Epithelial cell of proximal tubule (primary cell): ENCODE measurements at places on chromosomes 5 and 9.

- DNase-seq, result no peak
Observed at GRCh38 chr5:109910874-109911273, 221.1 kb downstream of the MAN2A1 start.

DNA sequence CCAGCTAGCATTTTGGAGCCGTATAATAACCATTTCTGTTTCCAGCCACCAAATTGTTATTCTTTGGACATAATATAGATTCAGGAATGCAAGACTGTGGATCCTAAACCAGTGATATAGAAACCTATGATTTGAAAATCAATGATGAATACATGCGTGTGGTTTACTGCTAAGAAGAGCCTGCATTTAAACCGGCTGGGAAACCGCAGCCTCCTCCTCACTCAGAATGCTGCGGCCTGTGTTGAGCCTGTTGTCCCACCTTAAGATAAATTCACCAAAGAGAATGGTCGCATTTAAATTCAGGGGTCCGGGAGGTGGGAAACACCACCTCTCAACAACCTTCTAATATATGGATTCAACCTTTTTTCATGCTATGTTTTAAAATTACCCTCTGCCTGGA is 148.0 kb downstream of the MEF2C start:
- no peak for DNase-seq

DNA sequence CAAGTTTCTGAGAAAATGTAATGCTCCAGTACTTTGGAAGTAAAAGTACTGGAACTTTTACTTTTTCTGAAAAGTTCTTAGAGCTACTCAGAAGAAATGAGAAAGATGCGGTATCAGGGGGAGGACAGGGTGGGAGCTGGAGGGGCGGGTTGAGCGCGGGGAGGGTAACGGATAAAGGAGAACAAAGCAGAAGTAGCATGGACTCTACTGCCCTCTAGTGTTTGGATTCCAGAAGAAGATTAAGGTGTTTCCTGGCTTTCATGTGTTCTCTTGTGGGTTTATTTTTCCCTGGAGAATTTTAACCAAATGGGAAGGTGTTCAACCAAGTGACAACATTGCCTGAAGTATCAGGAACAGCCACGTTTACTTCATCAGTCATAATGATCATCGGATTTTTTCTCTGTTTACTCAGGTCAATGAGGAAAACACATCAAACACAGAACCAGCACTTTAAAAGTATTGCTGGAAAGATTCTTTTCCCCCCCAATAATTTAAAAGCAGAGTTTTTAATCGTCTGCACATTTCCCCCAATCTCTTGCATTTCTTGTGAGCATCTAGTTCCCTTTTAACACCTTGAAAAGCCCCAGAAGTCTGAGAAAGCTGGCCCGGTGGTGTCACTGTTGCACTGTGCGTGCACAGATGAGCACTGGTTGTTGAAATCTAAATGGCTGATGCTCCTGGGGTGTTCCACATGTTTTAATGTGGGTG is 190.6 kb downstream of the MPDZ start:
- peak; percentile 12 for DNase-seq

DNA sequence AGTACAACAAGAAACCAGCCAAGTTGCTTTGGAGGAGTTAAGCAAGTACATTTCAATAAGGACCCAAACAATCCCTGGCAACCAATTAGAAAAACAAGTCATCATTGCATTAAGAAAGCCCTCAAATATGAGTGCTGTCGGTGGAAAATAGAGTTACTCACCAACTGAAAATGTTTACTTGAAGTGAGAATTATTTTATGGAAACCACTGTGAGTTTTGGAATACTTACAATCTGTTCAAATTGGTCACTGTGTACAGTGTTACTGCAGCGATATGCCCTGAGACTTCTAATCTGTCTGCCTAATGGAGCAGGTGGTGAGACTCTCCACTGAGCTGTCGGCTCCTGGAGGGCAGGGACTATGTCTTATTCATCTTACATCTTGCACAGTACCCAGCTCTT is 1073.2 kb upstream of the DMAC1 start:
- no peak for DNase-seq

DNA sequence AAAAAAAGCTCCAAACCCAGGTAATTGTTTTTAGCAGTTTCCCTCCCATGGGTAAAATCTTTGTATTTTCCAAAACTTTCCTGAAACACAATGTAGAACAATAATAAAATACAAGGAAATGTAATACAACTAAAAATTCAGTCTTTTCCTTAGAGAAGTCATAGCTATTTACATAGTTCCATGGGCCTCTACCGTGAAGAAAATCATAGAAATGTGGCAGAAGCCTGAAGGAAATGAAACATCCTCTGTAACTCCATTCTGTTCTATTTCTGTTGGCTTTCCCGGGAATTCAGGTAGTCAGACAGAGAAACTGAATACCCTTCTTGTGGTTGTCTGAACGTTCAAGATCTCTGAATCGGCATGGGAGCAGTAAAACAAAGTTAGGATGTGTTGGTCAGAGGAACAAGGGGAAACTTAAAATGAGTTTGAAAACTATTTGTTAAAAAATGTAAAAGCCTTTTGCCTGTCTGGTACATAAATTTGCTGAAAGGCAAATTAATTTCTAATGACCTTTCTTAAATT is 202.4 kb upstream of the ZNF608 start:
- no peak for DNase-seq

GRCh38 chr5:27020973-27021372 is 17.4 kb downstream of the CDH9 start:
- DNase-seq, result no peak

DNA sequence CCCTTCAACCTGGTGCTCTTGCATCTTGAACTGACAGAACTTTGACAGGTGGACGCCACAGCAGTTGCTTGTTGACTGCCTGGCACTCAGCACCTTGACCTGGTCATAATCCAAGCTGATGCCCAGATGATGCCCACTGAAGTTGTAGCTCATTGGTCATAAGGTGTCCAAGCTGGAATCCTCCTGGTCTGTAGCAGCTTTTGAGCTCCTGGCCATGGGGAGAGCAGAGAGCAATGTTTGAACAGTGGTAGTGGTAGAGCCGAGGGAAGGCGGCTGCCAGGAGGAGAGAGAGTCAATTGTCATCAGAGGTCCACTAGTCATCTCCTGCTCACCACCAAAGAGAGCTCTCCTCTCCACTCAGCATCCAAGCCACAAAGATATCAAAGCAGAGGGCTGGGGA is 23.3 kb downstream of the CSF2 start:
- DNase-seq, result no peak

GRCh38 chr5:146828385-146828784 is 50.2 kb downstream of the PPP2R2B start:
- no peak for DNase-seq

DNA sequence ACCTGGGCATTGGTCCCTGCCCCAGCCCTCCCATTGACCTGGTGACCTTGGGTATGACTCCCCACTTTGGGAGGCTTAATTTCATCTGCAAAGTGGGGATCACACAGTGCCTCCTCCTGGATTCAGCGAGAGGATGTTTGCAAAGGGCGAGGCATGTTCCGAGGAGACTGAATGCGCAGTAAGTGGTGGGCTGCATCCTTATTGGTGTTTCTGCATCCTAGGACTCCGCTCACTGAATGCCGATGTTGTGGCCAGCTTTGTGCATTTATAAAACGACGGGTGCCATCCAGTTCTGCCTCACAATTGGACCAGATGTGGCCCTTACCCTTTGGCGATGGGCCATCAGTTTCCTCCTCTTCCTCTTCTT is 23.5 kb upstream of the AIF1L start:
- no peak for DNase-seq

DNA sequence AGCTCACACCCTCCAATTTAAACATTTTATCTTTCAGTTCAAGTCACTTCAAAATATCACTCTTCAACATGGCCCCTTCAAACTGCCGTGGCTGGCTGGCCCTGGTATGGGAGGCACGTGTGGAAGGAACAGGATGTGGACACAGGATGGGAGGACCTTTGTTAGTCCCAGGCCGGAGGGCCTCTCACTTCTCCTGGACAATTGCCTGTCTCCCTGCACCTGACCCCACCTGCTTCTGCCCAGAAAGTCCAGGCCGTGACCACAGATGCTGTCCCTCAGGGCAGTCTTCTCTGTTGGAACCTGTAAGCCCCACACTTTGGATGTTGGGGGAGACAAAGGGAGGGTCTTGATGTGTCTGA is 19.4 kb downstream of the AMBP start:
- no peak for DNase-seq

- DNase-seq, result no peak
Observed at GRCh38 chr5:6730807-6731206, 17.6 kb downstream of the TENT4A start.

GRCh38 chr5:15610216-15610615 is 110.2 kb downstream of the FBXL7 start:
- DNase-seq, result no peak

GRCh38 chr9:97640325-97640724 is 6.7 kb downstream of the NCBP1 start:
- no peak for DNase-seq

DNA sequence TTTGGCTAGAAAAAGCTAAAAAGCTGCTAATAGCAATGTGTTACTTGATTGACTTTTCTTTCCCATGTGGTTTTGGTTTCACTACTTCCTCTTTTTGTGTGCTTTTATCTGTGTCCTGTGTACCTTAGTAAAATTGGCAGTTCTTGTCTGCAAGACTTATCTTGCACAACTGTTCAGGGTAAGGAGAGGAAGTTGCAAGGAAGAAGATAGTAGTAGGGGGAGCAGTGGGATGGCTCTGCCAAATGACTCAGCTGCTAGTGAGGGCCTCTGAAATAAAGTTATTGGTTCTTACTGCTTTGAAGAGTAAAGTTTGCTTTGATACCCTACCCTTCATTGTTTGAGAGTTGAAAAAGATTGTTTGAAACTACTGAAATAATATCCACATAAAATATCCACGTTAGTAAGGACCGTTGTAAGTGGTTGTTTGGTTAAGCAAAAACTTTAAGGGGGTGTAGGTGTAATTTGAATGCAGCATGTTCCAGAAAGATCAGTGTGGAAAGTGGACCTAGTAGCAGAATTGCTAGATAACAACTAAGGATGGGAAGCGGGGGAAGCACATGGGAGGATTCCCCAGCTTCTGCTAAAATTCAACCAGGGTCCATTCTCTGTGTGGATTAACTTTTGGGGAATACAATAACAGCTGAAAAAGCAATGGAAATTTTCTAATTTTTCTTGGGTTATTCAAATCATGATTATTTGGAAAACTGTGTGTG is 123.5 kb downstream of the SCAMP1 start:
- DNase-seq, result no peak

DNA sequence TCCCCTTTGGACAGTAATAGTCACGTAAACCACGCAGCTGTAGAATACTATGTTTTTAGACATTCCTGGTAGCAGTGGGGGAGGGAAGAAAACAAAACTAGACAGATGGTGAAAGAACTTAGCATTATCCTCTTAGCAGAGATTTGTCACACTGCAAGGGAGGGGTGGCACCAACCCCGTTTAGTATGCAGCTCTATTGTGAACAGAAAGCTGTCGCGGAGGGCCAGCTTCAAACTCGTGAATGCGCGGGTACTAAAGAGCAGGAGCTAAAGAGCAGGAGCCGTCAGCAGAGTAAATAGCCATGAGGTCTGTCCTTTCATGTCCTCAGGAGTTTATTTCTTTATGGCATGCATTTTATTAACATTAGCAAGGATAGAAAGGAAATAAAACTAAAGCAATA is 141.9 kb upstream of the SLC12A2 start:
- no peak for DNase-seq

- no peak for DNase-seq
Observed at GRCh38 chr9:13487071-13487470, 207.6 kb upstream of the MPDZ start.

DNA sequence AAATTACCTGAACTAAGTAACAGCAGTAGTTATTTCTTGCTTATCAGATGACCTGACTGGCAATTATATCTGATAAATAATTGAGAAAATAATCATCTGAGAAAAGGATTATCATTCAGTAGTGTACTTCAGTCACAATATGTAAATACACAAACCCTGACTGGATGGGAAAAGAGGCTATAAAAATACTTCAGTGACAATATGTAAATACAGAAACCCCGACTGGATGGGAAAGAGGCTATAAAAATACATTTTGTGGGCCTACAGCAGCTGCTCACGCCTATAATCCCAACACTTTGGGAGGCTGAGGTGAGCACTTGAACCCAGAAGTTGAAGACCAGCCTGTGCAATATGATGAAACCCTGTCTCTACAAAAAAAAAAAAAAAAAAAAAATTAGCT is 11.1 kb downstream of the UBAP2 start:
- DNase-seq, result no peak

- no peak for DNase-seq
Observed at GRCh38 chr5:6754766-6755165, 41.5 kb downstream of the TENT4A start.

DNA sequence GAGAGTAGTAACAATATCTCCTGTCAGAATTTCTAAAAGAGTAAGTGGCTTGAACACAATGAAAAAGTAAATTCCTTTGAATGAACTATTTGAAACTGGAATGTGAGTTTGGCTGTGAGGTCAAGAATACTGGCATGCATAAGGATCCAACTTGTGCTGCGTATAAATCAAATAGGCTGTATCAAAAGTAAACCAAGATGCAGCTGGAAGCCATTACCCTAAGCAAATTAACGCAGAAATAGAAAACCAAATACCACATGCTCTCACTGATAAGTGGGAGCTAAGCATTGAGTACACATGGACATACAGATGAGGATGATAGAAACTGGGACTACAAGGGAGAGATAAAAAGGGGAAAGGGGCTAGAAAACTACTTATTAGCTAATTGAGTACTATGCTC is 24.0 kb upstream of the SRFBP1 start:
- no peak for DNase-seq

DNA sequence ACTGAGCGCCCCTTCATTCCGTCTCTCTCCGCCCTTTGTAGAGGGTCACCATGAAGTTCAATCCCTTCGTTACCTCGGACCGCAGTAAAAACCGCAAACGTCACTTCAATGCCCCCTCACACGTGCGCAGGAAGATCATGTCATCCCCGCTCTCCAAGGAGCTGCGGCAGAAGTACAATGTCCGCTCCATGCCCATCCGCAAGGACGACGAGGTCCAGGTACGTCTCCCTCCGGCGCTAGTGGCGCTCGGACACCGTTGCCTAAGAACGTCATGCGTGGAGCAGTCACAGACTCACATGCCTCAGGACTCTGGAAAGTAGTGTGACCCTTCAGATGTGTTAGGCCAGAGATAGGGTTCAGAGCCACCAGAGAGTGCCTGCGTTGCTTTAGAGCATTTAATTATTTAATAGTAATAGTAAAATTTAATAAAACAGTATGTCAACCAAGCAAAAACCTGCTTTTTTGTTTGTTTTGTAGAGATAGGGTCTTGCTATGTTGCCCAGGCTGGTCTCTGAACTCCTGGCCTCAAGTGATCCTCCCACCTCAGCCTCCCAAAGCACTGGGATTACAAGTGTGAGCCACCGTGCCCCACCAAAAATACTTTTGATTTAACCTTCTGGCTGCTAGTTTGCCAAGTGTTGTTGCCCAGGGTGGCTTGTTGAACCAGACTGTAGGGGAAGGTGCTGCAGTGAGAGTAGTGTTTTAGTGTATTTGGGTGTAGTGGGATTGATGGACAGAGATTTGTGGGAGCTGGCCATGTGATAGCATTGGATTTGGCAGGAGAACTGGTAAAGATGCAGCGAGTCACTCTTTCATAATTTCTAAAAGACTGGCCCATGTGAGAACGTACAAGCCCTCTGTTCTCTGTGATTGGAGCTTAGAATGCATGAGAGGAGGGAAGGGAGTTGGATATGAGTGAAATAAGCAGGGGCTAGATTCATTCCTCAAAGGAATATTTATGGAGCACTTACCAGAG is 888 bp downstream of the RPL26L1 start:
- DNase-seq, result no peak

GRCh38 chr5:54841481-54841880 is 143.9 kb downstream of the ESM1 start:
- DNase-seq, result no peak

- DNase-seq, result no peak
Observed at GRCh38 chr5:73282923-73283322, 109.9 kb downstream of the TMEM174 start.

- no peak for DNase-seq
Observed at GRCh38 chr9:128384801-128385495, 13.8 kb downstream of the URM1 start.
